Stimulated activated naive CD8-positive, alpha-beta T cell treated with anti-CD3 and anti-CD28 coated beads, Interleukin-15, Interleukin-2, amounts not matched to agents 100 U/mL and 50 U/mL, for 24 hours (primary cell): ENCODE measurements at places on chromosomes 12 and 14.
A peak's percentile ranks its signal among the peaks of the same experiment; 100 is the strongest.

- peak; percentile 82 for DNase-seq
Observed at GRCh38 chr14:61342486-61342885, 21.1 kb downstream of the PRKCH start.

- no peak for DNase-seq
Observed at GRCh38 chr14:85533861-85534291, 3.9 kb downstream of the FLRT2 start.

- DNase-seq: no peak
Observed at GRCh38 chr12:28316049-28316448, 125.8 kb downstream of the CCDC91 start.

DNA sequence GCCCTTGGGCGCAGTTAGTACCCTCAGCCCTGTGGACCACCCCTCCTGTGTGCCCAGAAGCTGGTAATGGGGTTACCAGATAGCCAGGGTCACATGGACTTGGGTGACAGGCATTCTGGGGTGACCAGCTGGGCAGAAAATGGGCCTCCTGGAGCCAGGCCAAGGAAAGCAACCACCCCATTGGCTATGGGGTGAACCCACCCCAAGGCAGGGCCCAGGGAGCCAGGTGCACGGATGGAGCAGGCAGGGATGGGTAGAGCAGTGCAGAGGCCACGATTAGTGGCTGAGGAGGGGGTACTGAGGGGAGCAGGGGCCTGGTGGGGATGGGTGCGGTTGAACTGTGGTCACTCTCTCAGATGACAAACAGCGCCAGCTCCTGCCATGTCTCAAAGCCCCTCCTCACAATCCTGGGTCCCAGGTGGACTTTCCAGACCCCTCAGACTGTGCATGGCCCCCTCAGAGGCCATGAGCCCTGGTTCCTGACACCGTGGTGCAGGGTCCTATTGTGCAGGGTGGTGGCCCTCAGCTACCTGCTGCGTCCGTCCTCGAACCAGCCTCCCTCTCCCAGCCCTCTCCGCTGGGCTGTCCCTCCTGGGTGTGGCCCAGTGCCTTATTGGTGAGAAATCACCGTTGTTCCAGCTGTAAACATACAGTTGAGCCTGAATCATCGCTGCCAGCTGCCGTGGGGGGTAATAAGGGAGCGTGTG, 23.4 kb upstream of the BEGAIN start:
- no peak for DNase-seq

DNA sequence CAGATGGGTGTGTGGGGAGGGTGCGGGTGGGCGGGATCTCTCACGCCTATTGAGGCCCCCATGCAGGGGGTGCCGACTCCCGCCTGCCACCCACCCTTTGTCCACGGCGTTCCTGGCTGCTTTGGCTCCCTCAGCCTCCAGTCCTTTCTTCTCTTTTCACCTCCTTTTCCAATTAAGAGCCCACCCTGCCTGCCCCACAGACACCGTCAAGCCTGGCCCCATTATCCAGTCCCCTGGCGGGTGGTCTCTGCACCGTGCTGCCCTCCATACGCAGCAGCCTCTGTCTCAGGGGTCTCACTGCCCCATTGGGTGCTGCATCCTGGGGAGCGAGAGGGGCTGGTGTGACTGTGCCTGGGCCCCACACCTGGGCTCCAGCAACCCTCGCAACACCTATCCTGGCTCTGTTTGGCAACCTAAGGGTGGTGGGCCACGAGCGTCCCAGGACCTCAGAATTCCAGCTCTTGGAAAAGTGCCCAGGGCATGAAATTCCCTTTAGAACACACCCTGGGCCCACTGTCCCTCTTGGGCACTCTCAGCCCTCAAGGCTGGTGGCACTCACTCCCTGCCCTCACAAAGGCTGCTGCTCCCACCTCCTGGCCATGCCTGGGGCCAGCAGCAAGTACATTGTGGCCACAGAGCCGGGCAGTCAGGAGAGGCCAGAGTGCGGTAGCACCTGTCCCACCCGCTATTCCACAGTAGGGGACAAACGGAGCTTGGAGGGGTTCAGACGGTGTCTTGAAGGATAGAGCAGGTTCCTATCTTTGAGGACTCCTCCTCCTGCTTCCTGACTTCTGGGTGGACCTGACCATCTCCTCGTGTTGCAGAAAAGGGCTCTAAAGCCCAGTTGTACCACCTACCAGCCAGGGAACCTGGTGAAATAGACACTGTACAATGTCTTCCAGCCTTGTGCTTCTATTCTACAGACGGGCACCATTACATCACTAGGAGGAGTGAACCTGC, 114.1 kb downstream of the KIF26A start:
- no peak for DNase-seq

DNA sequence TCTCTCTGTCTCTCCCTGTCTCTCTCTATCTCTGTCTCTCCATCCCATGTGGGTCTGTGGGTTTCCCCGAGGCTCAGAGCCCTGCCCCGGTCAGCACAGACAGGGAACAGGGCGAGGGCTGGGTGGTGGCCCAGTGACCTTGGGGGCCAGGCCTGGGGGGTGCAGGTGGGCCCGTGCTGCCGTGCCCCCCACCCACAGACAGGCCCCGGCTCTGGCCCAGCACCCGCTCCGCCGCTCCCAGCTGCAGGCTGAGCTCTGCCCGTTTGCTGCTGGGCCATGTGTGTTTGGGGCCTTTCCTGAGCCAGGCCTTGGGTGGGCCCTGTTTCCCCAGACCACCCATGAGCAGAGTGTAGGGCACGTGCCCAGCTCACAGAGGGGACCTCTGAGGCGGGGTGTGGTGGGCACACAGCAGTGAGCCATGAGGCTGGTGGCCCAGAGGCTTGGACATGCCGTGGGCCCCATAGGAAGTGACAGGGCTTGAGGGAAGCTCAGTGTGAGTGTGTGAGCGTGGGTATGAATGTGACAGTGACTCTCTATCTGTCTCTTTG, 51.0 kb downstream of the TMEM121 start:
- DNase-seq: no peak

GRCh38 chr14:23243066-23243465, 5.3 kb downstream of the RNF212B start:
- DNase-seq: no peak

- DNase-seq: no peak
Observed at GRCh38 chr14:93232159-93232558, 25.1 kb downstream of the UBR7 start.

DNA sequence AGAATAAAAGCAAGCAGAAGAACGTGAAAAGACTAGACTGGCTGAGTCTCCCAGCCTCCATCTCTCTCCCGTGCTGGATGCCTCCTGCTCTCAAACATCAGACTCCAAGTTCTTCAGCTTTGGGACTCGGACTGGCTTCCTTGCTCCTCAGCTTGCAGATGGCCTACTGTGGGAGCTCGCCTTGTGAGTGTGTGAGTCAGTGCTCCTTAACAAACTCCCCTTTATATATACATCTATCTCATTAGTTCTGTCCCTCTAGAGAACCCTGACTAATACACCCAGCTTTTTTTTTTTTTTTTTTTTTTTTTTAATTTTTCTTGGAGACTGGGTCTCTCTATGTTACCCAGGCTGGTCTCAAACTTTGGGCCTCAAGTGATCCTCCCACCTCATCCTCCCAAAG, 46.9 kb downstream of the ACTN1 start:
- DNase-seq: no peak

GRCh38 chr12:14185427-14186192, 179.9 kb upstream of the ATF7IP start:
- DNase-seq: peak; percentile 16

DNA sequence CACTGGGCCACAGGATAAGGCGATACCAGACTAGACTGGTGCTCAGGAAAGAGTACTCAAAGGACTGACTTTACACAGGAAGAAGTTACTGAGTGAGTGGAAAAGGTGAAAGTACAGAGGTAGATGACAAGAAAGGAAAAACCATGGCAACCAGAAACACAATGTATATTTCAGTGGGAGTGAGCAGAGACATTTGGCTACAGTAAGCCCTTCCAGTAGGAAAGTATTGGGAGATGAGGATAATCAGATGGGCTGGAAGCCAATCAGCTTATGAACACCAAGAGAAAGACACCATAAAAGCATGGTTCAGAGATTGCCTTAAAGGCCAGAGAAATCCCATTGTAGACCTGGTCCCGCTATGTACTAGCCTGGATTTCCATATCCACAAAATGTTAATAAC, 51.6 kb downstream of the TMTC1 start:
- DNase-seq: no peak

- DNase-seq: no peak
Observed at GRCh38 chr12:52448228-52448627, 3.7 kb downstream of the KRT6B start.

DNA sequence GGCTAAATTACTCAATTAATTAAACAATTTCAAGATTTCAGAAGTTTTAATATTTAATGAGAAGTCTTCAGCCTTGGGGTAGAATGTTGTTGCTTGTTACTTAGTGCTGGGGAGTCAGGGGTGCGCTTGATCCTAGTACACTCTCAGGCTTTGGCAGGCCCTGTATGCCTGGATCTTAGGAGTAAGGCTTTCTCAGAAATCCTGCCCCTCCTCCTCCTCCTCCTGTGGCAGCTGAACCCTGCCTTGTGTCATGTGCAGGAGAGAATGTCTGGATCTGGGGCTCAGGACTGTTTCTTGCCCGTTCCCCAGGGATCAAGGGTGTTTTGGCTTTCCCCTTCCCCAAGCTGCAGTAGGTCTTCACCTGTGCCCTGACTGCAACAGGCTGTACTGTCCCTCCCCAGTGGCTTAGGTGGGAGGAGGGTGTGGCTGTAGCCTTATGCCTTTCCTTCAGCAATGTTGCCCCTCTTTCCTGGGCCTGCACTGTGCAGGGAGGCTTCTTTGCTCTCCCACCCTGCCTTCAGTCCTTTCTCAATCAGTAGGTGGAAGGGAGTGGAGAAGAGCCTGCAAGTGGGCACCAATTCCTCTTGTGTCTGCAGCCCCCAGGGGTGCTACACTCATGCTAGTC, 108.2 kb downstream of the SLC38A6 start:
- no peak for DNase-seq

- no peak for DNase-seq
Observed at GRCh38 chr12:67471810-67472209, 176.7 kb upstream of the DYRK2 start.

- no peak for DNase-seq
Observed at GRCh38 chr14:96851694-96852381, 54.7 kb downstream of the VRK1 start.

DNA sequence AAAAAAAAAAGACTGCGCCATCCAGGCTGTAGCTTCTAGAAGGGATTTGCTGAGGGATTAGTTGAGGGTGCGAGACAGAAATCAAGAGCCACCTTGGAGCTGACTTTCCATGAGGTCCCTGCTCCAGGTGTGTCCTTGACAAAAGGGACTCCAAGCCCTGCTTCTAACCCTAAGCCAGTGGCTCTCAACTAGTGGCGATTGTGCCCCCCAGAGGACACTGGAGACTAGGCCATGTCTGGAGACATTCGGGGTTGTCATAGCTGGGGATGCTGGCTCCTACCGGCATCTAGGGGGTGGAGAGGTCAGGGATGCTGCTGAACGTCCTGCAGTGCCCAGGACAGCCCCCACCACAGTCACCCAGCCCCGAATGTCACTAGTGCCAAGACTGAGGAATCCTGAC, 40.6 kb downstream of the SPRING1 start:
- no peak for DNase-seq

GRCh38 chr14:89540830-89541470, 123.9 kb upstream of the FOXN3 start:
- DNase-seq: no peak

GRCh38 chr12:42760550-42760949, 171.0 kb upstream of the PRICKLE1 start:
- DNase-seq: no peak

DNA sequence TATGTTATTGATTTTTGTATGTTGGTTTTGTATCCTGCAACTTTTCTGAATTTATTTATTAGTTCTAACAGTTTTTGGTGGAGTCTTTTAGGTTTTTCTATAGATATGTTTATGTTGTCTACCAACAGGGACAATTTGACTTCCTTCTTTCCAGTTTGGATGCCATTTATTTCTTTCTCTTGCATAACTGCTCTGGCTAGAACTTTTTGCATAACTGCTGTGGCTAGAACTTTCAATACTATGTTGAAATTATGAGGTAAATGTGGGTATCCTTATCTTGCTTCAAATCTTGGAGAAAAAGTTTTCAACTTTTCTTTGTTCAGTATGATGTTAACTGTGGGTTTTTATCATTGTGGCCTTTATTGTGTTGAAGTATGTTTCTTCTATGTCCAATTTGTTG, 39.9 kb upstream of the PLBD1 start:
- no peak for DNase-seq

DNA sequence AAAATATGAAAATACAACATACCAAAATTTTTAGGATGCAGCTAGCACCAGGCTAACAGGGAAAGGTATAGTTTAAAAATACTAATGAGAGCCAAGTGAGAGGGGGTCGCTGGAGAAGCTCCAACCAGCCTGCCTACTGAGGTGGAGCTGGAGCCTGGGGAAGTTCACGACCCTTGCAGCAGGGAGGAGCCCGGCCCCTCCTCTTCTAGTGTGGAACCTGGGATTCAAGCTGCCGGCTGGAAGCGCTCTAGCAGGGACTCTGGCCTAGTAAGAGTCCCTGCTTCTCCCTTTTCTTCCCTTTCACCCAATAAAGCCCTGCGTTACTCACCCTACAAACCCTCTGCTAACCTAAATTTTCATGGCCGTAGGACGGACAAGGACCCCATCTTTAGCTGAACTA, 5.0 kb upstream of the KCNK13 start:
- DNase-seq: no peak

GRCh38 chr12:2225696-2226095, 172.9 kb downstream of the CACNA1C start:
- no peak for DNase-seq

DNA sequence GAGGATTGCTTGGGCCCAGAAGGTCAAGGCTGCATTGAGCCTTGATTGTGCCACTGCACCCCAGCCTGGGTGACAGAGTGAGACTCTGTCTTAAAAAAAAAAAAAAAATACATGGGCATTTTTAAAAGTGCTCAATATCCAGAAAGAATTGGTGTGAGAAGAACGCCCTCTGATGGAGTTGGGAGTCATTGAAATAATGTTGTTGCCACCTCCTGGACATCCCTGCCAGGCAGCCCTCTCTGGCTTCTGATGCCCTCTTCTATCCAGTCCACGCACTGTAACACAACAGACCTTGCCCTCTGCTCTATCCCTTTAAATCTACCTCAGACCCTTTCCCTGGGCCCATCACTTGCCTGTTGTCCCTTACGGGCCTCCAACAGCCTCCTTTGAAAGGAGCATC, 4.9 kb downstream of the PTGDR start:
- no peak for DNase-seq

GRCh38 chr12:131671276-131671675, 39.6 kb upstream of the SFSWAP start:
- no peak for DNase-seq

DNA sequence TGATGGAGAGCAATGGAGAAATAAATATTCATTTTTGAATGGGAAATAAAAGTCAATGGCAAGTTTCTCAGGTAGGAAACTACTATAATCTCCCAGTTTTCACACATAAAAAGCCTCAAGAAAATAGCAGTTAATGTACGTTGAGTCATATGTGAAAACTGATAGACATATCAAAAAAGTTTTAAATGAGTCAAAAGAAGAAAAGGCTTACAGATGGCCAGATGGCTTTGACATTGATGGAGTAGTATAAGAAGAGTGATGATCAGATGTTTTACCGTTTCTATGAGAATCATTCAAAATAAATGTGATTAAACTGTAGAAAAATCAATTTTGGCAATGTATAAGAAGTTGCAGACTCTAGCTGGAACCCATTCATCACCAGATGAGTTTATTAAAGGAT, 97.8 kb downstream of the LLPH start:
- no peak for DNase-seq
